ENCODE measurements at places on chromosomes 12 and 14. TPM values are rescaled to one million over a fixed set of nuclear protein-coding genes. Genes with fewer than 3 reads are reported as not detected.

ERP27 gene
- total RNA-seq: 0.26 TPM

DPPA3 gene
- total RNA-seq: not detected

BBOF1 gene
- 5.7 TPM for total RNA-seq

RNASE2 gene
- not detected for total RNA-seq

ESYT1 gene
- total RNA-seq: 171 TPM

LMO3 gene
- total RNA-seq: not detected

Measured in epithelial cell of alveolus of lung (primary cell).